Activated T-cell treated with anti-CD3 and anti-CD28 coated beads for 24 hours (primary cell): ENCODE measurements at places on chromosomes 5 and 9.
A peak's percentile ranks its signal among the peaks of the same experiment; 100 is the strongest.

- no peak for DNase-seq
These were observed 185.6 kb upstream of the NR3C1 start for GRCh38 chr5:143588933-143589662.

DNA sequence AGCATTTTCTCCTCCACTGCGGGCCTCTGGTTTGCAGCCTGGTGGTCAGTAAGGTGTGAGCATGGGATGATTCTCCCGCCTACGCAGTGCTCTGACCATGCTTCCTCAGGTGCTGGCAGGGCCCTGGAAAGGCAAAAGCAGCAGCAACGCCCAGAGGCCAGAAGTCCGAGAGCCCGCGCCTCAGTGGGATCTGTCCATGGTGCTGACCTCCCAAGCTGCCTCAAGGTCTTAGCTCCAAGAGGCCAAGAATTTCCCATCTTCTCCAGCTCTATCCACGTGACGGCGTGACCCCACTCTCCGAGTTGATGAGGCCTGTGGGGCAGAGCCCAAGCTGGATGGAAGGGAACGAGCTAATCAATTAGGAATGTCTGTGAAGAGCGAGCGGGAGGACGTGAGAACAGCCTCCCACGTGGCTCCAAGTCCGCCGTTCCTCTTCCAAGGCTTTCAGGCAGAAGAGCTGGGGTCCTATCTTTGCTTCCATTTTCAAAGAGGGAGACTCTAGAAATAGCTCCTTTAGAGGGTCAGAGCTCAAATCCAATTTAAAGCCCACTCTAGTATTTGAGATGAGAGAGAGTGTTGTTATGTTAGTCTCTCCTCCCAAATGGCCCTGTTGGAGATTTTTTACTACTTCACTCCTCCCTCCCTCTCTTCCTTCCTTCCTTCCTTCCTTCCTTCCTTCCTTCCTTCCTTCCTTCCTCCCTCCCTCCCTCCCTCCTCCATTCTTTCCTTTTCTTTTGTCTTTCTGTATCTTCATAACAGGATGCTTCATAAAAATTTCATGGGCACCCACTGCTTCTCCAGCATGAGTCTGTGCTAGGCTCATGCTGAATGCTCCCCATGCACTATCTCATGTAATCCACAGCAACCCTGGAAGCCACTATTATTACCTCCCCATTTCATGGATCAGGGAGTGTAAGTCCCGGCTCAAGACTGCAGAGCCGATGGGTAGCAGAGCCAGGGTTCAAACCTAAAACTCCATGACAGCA lies 69.3 kb downstream of the OLFM1 start:
- no peak for DNase-seq

DNA sequence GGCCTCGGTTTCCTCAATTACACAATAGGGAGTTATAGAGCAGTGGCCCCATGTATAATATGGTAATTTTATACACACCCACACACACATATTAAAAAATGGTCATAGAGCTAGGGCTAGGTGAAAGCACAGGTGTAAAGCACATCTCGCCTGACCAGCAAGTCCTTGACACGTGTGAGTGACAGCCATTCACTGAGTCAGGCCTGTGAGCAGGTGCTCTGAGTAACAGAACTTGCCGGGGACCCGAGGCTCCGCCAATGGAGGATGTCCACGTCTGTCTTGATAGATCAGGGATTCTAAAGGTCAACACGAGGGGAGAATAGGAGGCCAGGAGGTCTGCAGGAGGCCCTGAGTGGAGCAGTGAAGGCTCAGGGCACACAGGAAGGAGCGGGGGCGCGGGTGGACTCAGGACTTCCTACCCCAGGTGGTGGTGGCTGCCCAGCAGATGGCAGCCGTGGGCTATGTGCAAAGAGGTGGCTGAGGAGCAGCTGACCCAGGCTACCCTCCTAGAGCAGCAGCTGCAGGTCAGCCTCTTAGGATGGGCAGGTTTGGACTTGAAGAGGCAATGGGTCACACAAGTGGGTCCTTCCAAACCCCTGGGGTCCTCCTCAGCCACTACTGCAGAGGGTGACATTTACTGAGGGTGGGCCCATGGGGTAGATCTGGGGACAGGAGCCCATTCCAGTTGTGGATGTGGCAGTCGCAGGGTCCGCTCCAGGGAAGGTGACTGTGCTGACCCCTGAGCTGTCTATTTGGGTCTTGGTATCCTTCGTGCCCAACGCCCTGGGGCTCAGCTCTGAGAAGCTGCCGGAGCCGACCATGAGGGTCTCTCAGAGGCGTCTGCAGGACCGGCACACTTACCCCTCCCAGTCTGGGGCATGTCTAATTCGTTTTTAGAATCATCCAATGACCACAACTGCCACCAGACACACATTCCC lies 45.9 kb downstream of the PRRT1B start:
- peak; percentile 69 for DNase-seq

DNA sequence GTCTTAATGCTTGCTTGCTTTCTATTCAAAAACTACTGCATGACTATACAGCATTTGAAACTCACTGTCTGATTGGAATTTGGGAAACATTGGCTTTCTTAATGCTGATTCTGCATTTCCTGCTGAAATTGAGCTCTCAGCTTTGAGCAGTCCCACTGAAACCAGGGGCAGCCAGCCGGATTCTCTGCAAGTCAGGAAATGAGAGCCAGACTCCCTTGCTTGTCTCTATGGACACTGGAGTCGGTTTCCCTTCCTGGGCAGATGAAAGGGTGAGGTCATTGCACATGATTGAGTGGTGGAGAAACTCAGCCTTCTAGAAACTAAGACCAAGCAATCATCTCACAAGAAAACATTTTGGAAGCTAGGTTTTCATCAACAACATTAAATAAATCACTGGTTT lies 119.7 kb upstream of the SPATA31C2 start:
- no peak for DNase-seq

DNA sequence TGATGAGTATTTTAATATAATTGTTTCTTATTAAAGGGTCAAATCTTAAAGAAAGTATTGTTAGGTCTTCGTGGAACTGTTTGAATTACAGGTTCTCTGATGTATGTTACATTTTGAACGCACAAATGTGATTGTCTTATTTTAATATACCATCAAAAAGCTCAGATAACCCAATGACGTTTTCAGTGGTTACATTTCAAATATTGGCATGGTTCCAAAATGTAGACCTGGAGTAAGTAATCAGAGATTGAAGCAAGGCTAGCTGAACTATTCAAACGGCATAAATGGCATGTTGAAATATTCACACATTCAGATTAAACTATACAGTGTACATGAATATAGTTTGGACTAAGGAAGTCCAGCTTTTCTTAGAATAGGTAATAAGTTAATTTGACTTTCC lies 281.7 kb upstream of the EFNA5 start:
- DNase-seq, result no peak

GRCh38 chr5:2642684-2643345 lies 108.7 kb downstream of the IRX2 start:
- DNase-seq, result no peak

GRCh38 chr5:124276166-124276565 lies 470.3 kb downstream of the ZNF608 start:
- DNase-seq, result no peak

- no peak for DNase-seq
These were observed 9.3 kb upstream of the SLC36A3 start for GRCh38 chr5:151312756-151313324.

DNA sequence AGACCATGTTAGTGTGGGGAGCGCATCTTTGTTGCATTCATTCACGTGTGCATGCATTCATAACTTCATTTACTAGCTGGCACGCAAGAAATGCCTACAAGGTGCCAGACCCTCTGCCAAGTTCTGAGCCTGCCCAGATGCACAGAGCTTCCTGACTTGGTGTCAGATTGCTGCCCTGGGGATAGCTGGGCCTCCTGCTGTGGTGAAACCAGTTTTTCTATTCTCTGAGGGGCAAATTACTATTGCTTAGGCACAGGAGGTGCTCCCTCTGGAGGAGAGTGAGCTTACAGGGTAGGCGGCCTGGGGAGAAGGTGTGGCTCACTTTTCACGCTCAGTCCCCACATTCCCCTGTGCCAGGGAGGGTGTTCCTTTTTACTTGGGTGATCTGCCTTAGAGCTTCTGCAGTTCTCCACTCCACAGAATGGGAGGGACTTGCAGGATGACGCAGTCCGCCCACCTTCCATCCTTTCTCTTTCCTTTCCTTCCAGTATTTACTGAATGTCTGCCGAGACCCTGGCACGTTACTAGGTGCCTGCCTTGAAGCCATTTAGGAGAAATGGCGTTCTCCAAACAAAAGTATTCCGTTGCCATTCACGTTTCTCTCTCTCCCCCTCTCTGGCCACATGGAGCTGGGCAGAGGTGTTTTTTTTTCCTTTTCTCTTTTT lies 27.9 kb upstream of the CTNNA1 start:
- no peak for DNase-seq

DNA sequence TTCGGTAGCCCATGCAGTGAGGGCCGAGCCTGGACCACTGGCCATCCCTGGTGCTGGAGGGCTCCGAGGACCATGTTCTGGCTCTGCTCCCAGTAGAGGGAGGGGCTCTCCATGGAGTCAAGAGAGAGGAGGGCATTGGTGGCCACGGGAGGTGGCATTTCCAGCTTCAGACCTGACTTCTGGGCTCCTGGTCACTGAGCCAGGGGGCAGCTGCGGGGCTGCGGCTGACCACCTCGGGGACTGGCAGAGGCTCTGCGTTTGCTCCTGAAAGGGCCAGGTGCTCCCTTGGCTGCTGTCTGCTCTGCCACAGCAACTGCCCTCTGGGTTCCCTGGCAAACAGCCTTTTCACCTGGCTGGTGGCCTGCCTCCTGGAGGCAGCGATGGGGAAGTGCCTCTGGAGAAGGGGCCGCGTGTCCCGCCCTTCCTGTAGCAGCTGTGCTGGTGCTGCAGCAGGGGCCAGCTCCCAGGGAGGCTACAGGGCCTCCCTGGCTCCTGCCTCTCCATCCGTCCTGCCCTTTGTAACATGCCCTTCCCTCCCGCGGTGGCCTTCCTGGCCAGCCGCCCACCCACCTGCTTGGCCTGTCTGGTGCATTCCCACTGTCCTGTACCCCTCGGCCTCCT lies 144.6 kb downstream of the CACNA1B start:
- DNase-seq, result no peak

DNA sequence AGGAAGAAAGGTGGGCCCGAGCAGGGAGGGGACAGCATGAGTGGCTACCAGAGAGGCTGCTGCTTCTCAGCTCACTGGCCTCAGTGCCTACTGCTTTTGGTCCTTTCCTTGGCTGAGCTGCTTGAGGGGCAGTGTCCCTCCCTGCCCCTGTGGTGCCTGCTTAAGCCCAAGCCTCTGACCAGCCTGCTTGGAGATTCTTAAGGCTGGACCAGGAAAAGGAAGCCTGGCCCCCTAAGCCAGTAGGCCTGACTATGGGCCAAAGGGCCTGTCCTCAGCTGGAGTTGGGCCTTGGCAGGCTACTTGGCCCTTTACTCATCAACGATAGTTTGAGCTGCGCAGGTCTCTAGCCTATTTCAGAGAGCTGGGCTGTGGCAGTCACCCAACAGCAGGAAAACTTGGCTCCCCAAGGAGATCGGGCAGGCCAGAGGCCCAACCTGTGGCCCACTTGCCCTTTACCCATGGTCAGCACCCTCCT lies 24.9 kb downstream of the TCF7 start:
- no peak for DNase-seq

GRCh38 chr9:134214766-134215419 lies 50.5 kb upstream of the RNU6ATAC start:
- DNase-seq, result no peak

- DNase-seq, result no peak
These were observed 43.2 kb upstream of the IER5L start for GRCh38 chr9:129221233-129221632.

- no peak for DNase-seq
These were observed 76.7 kb upstream of the IFNE start for GRCh38 chr9:21558615-21559401.

DNA sequence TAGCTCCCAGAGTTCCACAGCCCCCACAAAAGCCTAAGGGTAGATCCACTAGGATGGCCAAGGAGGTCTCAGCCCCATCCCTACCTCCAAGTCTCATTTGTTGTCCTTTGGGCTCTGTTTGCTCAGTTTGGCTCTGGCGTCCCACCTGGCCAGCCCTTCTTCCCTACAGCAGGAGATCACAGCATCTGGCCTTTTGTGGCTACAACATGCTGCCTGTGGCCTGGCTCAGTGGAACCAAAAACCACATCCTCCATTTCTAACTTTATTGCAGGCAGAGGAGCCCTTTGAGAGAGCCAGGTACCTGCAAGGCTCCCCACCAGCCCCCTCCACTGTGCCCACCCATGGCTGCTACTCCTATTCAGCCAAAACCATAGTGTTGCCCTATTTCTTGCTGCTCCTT lies 11.4 kb downstream of the JADE2 start:
- DNase-seq, result no peak

GRCh38 chr5:6279607-6280006 lies 98.7 kb downstream of the MED10 start:
- DNase-seq, result no peak

GRCh38 chr9:129182625-129183494 lies 4.8 kb upstream of the IER5L start:
- no peak for DNase-seq

GRCh38 chr5:62001640-62002039 lies 304.4 kb upstream of the KIF2A start:
- DNase-seq, result no peak

GRCh38 chr9:104775574-104775936 lies 11.6 kb downstream of the NIPSNAP3B start:
- no peak for DNase-seq

- DNase-seq, result no peak
These were observed 39.4 kb downstream of the LURAP1L start for GRCh38 chr9:12813960-12814876.

GRCh38 chr9:99762470-99762869 lies 59.2 kb upstream of the NR4A3 start:
- no peak for DNase-seq

DNA sequence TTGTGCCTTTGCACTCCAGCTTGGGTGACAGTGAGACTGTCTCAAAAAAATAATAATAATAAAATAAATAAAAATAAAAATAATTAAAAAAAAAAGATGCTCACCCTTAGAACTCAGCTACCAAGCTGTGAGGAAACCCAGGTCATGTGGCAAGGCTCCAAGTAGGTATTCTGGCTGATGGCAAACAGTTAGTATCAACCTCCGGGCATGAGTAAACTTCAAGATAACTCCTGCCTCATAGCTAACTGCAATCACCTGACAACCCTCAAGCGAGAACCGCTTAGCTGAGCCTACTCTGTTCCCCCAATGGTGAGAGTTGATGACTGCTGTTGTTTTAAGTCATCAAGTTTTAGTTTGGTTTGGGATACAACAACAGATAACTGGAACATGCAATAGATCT lies 6.1 kb upstream of the SLC44A1 start:
- no peak for DNase-seq

- no peak for DNase-seq
These were observed 252.7 kb upstream of the TARS1 start for GRCh38 chr5:33188089-33188488.

GRCh38 chr9:35518225-35518821 lies 28.4 kb downstream of the RUSC2 start:
- no peak for DNase-seq

- no peak for DNase-seq
These were observed 76.0 kb downstream of the COL15A1 start for GRCh38 chr9:99019510-99020331.

- DNase-seq, result no peak
These were observed 2045.9 kb upstream of the WWC1 start for GRCh38 chr5:166245556-166245955.

DNA sequence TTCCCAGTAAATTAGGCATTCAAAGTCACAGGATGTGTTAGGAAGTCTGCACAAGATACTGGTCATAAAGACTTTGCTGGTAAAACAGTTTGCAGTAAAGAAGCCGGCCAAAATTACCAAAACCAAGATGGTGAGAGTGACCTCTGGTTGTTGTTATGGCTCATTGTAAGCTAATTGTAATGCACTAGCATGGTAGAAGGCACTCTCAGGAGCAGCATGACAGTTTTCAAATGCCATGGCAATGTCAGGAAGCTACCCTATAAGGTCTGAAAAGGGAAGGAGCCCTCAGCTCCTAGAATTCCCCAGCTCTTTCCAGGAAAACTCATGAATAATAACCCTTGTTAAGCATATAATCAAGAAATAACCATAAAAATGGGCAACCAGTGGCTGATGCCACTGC lies 64.3 kb upstream of the TNC start:
- no peak for DNase-seq
